ENCODE measurements at places on chromosomes 3 and 15.
A peak's percentile ranks its signal among the peaks of the same experiment; 100 is the strongest.

DNA sequence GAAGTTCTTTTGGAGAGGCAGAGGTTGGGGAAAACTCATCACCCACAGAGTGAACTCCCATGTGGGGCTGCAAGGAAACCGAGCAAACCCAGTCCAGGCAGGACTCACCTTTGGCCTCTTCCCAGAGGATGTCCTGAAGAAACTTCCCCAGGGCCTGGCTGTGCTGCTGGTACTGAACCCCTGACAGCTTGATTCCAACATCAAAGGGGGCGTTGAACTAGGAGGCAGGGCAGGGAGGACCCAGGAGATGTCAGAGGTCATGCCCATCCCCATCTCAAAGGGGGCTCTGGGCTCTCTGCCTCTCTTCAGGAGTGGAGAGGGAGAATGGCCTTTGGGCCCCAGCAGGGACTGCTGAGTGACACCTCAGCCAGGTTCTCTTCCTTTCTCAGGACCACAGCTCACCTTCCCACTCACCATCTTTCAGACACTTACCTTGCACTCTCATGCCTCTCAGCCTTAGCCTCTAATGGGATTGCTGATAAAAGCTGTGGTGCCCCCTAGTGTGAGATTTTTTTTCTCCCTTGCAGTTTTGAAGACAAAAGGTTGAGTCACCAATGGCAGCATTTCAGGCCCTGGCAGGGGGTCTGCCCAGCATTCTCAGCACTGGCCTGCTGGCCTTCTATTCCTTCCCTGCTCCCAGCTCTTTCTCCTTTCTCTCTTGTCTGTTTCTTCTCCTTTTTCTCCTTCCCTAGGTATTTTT, 6.0 kb downstream of the GHRL start:
- peak; percentile 6 for DNase-seq

DNA sequence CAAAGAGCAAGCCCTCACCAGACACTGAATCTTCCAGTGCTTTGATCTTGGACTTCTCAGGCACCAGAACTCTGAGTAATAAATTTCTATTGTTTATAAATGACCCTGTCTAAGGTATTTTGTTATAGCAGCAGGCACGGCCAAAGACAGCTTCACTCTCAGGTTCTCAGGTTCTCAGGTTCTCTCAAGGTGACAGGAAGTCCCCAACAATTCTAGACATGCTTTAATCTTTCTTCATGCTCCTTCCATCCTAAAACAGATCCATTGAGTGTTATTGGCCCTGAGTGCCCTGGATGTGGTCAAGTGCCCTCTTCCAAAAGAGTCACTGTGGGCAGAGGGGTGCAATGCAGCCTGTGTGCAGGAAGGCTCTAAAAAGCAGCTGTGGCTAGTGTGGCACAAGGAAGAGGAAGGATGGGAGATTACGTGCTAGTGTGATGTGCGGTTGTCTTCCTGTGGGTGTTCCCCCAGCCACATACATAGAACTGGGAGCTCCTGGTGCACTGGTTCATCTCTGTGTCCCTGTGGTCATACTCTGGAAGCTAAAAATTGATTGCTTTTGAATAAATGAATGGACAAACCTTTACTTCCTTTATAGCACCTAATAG, 11.0 kb upstream of the RAB7A start:
- no peak for DNase-seq

- peak; percentile 40 for DNase-seq
These were observed 352 bp downstream of the CHRD start for GRCh38 chr3:184380185-184380626.

DNA sequence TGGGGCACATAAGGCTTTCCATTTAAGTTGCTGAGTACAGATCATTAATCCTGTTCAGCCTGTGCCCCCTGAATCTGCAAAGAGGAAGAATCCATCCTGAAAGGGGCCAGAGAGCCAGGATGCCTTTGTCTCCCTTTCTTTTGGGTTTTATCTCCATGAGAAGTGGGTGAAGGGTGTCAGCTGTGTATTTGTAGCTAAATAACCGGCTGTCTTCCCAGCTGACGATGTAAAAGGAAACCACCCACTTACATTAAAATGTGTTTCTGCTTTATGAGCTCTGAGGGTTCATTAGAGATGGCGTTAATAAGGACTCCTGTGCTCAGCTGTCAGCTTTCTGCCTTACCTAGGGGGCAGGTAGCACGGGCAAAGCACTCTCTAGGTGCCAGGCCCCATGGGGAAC, 83.4 kb downstream of the SLCO3A1 start:
- no peak for DNase-seq

- DNase-seq = no peak
These were observed 9.8 kb upstream of the WWTR1 start for GRCh38 chr3:149667576-149667975.

- no peak for DNase-seq
These were observed 32.8 kb upstream of the RASA2 start for GRCh38 chr3:141454054-141454453.

DNA sequence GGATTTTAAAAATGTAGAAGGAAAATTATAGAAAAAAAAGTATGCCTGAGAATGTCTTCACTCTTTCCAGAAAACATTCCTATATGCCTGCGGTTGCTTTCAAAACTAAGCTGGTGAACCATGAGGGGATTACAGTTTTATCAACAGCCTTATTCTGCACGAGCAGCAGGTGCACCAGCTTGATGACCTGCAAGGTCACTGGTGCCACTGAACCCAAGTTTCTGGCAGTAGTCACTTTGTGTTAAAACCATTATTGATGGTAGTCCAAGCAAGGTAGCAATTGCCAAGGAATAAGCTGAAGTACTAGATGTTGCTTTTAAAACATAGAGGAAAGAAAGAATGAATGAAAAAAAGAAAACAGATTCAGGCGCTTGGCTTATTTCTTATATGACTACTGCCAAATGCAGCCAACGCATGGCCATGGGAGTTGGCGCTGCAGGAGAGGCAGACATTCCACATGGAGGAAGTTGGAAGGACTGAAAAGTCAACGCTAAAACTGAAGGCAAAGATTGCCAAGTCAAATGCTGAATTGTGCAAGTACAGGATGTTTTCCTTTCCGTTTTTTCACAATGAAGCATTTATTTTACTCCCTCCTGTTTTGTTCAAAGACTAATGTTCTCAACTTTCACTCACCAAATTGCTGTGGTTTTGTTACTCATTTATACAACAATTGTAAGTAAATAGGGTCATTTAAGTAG, 601.4 kb downstream of the CADM2 start:
- peak; percentile 23 for DNase-seq

GRCh38 chr3:110123946-110124345, 786.6 kb upstream of the DPPA4 start:
- DNase-seq = no peak

DNA sequence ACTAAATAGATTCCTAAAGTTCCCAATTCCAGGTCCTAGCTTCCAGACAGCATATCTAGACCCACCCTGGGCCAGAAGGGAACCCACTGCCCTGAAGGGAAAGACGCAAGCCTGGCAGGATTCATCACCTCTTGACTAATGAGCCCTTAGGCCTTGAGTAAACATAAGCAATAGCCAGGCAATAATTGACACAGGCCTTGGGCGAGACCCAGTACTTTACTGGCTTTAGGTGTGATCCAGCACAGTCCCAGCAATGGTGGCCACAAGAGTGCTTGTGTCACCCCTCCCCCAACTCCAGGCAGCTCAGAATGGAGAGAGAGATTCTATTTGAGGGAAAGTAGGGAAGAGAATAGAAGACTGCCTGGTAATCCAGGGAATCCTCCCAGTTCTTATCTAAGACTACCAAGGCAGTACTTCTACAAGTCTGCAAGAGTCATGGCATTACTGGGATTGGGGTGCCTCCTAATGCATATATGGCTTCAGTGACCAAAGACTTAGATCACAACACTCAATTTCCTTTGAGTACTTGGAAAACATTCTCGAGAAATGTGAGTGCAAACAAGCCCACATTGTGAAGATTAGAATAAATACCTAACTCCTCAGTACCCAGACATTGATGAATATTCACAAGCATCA, 30.4 kb upstream of the WWTR1 start:
- DNase-seq = no peak

DNA sequence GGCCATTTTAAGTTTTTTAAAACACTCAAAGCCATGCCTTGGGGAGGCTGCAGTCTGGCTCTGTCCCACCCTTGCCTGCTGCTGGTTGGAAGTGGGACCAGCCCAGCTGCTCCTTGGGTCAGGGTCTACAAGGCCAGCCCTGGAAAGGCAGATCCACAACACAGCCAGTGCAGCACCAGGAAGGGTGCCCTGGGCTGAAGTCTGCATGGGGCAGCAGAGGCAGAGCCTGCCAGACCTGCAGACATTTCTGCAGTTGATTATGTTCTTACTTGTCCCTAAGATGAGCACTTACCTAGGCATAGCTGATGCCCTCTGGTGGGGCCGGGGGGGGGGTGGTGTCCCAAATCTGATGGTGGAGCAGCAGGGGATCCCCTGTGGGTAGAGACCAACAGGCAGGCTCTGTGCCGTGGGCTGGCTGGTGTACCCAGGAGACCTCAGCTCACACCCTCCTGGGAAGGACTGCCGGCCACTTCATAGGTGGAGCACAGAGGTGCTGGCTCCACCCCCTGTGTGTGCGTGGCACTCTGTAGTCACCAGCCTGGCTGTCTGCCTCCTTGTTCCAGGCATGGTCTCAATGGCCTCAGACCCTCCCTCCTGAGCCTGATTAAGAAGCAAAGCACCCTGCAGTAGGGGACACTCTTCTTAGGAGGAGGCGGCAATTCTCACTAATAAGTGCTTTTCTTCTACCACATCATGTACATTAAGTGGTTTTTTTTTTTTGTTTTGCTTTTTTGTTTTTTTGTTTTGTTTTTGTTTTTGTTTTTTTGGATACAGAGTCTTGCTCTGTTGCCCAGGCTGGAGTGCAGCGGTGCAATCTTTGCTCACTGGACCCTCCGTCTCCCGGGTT, 97.4 kb upstream of the KLF13 start:
- DNase-seq = no peak

DNA sequence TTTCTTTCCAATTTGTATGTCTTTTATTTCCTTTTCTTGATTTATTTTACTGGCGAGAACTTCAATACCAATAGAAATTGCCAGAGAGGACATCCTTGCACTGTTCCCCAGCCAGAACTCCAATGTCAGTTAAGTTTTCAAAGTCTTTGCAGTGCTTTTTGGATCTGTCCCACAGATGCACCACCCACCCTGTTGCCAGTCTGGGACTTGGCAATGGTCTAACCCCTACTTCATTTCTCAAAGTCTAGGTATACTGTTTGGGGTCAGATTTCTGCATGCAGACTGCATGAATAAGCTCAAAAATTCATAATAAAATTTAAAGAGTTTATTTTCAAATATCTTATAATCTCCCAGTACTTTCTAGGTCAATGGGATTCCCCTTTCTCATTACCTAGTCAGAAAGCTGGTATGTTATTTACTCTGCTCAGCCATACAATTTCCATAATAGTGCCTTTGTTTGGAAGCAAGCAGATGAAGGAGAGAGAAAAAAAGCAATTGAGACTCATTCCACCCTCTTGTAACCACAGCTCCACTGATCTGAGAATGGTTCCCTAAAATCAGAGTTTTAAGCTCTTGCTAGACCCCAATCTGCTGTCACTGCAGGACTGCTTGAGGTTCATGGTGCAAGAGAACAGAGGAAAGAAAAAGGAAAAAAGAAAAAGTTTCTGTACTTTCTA, 125.9 kb upstream of the PLXND1 start:
- DNase-seq = no peak

- DNase-seq = no peak
These were observed 12.5 kb downstream of the TRIM59 start for GRCh38 chr3:160437083-160437455.

DNA sequence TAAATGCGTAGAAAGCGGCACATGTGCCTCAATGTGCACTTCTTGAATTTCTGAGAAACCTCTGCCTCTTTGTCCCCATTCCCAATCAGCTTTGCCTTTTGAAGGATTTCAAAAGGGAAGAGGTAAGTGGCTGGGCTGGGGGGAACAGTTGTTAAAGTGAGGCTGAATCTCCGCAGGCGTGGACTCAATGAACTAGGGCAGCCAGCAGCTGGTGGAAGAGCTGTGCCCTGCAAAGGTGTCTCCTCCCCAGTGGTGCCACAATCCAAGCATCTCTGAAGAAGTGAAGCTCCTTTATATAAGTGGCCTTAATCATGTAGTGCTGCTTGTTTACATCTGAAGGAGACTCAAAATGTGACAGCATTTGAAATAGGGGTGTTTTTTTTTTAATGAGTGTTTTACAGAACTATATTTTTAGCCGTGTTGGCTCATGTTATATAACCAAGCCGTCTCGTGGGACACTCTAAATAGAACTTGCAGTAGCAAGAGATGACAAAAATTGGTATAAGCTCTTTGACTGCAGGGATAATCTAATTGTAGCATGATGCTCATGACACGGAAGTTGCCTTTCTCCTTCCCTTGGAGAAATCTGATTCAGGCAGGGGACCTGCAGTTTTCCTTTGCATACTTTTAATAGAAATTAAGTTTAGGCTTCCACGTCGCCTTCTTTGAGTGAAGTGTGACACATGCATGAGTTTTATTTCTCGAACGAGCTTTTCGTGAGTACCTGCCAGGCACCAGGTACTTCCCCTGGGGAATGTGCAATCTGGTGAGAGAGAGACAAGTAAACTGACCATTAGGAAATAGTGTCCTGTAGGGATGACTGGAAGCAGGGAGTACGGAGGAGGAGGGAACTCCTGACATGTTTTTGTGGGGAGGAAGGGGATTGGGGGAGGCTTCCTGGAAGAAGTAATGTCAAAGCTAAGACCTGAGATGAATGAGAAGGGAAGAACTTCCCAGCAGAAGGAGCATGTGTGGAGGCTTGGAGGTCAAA, 179.7 kb upstream of the BHLHE40 start:
- DNase-seq = no peak

DNA sequence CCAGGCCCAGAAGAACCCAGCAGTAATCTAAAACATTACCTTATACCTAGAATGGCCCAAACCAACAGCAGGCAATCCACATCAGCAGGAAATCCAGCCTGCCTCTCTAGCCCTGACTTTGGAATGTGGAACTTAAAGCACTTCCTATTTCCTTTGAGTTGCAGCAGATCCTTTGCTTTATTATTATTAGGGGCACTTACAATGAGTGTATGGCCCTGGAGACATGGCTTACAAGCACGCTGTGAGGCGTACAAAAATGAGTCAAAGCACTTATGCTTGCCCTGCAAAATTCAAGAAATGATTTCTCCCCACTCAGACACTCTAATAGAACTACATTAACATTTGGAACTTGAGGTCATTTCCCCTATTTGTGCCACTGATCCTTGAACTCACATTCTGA, 9.5 kb upstream of the KNSTRN start:
- DNase-seq = no peak

DNA sequence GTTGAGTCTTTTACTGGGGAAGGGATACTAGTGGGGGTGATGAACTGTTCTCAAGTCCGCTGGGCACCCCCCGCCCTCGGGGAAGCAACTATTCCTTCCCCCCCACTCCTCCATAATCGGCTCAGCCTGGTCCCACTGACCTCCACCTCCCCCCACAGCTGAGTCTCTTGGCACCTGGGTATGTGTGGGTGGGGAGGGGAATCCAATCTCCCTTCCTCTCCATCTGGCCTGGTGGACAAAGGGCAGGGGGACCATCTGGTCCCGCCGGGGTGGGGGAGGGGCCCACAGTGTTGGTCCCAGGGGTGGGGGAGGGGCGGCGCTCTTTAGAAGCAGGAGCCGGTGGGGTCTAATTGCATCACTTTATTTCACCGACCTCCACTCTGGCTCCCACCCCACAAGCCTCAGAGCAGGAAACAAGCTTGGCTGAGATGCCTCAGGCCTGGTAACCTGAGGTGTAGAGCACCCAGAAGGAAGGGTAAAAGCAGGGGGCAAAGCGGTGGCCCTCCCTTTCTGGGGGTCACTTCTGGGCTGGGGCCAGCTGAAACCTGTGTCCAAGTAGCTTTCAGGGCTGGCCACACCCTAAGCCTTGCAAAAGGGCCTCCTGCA, 1.0 kb upstream of the PCBP4 start:
- peak; percentile 38 for DNase-seq

Measured in NCI-H446 (cell line).